Activated T-helper 9 cell treated with anti-CD3 and anti-CD28 coated beads, Interleukin-2, amount 50 U/mL, for 16 hours (primary cell): ENCODE measurements at places on chromosomes 6 and 20.

DNA sequence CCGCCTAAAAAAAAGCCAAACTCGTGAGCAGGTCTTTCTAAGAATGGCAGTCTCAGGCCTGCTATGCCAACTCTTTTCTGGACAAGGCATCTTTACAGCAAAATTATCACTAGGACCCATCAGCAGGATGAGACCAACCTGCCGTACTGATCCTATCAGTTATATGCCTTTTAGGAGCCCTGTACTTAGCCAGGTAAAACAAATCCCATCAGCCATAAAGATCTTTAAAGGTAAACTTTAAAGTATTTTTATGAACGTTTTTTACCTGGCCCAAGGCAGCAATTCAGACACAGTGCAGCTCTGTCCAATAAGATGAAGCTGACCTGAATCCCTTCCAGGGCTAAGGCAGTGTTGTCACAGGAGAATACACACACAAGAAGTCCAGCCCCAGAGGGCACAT is 51.3 kb upstream of the TGM3 start:
- no peak for DNase-seq

GRCh38 chr20:49775229-49775693 is 37.4 kb upstream of the SLC9A8 start:
- no peak for DNase-seq

DNA sequence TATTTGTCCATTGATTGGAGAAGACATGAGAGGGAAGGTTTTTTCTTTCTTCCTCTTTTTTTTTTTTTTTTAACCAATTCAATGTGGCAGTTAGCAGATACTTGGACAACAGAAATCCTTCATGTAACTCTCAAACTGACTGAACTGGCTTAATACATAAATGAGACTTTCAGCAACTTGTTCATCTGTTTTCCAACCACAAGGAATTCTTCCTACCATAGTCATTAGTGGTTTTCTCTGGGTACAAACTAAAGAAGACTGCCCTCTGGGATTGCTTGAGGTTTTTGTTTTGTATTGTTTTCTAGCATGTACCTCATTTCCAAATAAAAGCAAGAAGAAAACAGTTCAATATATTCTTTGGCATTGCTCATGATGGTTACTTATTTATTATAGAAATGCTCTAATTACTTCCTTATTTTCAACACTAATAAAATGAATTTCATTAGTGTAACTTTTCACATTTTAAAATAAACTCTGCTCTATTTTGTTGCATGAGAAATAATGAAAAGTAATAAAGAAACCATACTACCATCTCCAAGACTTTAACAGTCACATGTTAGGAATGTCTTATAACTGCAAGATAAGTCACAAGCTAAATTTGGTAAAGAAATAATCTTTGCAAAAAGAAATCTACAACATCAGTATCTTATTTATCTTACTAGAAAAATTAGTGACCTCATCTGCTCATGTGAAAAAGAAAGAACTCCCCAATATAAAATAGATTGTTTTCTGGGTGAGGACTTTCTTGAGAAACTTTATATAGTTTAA is 52.0 kb downstream of the ME1 start:
- DNase-seq = no peak

DNA sequence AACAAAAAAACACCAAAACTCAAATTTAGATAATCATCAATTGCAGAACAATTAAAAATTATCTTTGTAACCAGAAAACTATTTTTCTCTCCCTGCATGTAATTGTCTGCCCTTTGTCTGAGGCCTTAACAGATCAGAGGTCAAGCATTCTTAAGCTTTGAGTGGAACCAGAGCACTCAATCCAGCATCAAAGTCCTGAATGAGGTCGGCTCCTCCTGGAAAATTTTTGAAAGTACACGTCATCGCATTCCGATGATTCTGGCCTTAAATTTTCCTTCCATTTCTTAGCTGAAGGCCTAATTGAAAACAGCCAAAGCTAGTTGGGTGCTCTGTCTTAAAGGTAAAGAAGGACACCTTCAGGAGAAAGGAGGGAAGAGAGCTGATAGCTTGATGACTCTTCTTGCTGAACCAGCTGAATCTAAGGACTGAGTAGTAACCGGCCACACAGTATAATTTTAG is 510.2 kb upstream of the SULF2 start:
- DNase-seq = no peak

GRCh38 chr6:106082735-106083398 is 3.3 kb upstream of the PRDM1 start:
- DNase-seq = no peak

- DNase-seq = no peak
Measured at GRCh38 chr20:10436053-10436699, 1.1 kb downstream of the SLX4IP start.

DNA sequence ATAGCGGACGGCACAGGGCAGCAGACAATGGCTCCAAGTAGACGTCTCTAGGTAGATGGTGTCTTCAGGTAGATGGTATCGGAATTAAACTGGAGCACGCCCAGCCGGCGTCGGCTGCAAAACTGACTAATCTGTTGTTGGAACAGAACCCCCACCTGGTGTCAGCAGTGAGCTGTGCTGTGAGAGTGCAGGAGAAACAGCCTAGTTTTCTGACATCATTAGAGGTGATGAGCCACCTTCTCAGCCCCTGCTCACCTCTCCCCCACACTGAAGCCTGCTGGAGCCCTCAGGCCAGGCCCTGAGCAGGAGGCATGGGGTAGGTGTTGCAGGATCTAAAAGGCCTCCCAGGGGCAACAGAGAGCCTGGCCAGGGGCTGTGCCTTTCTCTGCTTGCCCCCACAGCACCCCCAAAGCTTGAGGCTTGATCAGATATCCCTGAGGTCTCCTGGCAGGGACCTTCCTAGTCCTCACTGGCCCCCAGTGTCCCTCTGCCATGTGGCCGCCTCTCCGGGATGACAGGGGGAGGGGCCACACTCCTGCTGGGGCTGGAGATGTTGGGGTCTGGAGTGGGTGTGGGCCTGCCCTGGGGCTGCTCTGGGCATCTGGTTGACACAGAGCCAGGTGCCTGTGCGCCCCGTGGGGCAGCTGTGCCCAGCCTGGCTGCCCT is 6.9 kb upstream of the HELZ2 start:
- peak; percentile 51 for DNase-seq

DNA sequence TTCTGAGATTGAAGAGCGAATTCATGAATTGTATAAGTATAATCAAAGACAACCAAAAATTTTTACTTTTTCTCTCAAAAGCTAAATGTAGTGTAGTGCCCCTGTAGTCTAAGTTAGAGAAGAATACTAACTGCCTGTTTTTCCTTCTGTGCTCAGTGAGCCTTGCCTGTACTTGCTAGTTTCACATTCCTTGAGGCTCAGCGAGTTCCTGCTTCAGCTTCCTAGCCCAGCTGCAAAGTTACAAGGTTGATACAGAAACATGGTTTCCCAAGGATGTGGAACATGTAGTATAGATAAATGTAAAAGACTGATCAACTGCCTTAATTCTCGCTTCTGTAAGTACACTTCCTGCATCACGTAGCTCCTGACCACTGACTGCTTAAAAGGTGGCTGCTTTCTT is 33.1 kb upstream of the SEC63 start:
- DNase-seq = no peak
